ENCODE measurements at places on chromosomes 1 and 21.

DNA sequence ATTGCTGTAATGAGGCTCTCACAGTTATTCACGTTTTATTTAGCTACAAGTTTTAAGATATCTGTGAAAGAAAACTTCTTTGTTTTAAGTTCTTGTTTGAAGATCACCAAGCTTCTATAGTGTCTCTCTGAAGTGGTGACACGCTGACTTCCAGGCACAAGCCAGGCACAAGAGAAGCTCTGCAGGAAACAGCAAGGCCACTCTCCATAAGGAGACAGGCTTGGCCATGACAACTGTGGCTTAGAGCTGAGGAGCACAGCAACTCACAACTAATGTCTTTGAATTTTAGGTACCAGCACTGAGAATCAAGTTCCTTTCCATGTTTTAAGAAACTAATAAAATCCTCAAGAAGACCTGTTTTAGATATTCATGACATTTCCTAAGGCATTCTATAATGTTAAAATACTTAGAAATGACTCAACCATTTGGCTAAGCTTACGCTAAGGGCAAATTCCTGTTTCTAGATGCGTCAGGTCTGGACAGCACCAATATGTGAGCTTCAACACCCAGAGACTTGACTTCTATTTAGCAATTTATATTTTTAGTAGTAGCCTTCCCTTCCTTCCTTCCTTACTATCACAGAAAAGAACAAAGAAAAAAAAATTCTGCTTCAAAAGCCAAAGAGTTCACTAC, 40.2 kb downstream of the APP start:
- DNase-seq: no peak

- DNase-seq: no peak
Observed at GRCh38 chr1:175904808-175905207, 161.4 kb upstream of the TNR start.

GRCh38 chr1:222171005-222171404, 376.9 kb downstream of the HHIPL2 start:
- DNase-seq: peak; percentile 28

DNA sequence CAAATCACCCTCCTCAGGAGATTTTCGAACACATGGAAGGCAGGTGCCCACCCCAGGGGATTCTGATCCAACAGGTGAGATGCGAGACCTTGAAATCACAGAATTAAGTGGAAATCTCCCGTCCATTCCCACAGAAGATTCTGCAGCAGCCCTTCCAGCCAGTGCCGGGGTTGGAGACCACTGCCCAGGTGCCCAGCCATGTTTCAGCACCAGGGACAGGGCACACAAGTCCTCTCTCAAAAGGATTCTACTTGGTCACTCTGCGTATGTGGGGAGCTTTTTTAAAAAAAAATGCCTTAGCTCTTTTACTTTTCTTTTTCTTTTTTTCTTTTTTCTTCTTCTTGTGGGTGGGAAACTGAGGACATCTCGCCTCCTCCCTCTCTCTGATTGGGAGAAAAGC, 80.7 kb downstream of the VWA5B1 start:
- DNase-seq: no peak

DNA sequence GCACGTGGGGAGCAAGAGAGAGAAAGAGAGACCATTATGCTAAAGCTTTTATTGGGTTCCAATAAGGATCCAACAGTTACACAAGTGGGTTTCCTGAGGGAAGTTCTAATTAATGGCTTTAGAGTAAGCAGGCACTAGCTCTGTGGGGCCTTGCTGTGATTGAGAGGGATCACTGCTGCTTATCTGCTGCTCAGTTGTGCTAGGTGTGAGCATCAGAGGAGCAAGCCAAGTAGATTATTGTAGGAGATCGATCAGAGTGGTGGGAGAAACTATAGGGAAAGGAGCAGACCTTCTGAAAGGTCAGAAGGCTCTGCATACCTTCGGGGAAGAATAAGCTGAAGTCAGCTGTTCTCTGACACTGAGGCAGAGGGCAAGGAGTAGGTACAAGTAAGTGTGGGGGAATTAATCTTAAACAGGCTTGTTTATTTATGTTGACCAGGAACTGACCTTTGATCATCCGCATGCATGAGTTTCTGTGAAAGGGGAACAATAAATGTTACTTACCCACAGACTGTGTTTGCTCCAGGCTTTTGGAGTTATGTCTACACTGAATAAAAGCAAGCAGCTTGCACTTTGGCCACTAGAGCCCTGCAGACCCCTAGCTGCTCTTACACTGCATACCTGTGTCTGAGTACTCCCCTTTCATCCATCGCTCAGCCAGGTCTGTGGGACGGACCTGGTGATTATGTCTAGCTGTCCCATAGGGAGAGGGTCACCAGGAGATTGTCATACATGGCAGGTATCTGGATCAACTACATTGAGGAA, 89.7 kb downstream of the TNNI3K start:
- DNase-seq: no peak

DNA sequence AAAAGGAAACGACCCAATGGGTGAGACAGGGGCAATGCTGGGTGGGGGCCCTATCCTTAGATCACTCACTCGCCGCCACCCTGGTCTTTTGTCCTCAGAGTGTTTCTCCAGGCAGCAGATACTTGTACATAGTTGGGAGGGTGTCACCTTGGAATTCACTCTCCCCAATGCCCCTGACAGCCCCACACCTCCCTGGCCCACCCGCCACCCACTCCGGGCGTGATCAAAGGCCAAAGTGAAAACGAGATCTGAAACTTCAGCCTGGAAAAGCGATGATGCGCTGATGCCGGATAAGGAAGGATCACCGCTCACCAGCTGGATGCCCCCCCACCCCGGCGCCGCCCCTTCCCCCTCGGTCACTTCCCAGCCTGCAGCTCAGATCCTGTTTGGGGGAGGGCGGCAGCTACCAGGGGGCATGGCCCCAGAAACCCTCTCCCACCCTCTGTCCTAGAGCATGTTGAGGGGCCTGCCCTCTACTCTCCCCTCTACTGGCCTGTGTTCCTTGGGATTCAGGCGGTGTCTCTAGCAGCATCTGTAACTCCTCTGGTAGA, 33.6 kb upstream of the CASZ1 start:
- no peak for DNase-seq

- peak; percentile 59 for DNase-seq
Observed at GRCh38 chr1:30778154-30778978, 20.8 kb upstream of the LAPTM5 start.

DNA sequence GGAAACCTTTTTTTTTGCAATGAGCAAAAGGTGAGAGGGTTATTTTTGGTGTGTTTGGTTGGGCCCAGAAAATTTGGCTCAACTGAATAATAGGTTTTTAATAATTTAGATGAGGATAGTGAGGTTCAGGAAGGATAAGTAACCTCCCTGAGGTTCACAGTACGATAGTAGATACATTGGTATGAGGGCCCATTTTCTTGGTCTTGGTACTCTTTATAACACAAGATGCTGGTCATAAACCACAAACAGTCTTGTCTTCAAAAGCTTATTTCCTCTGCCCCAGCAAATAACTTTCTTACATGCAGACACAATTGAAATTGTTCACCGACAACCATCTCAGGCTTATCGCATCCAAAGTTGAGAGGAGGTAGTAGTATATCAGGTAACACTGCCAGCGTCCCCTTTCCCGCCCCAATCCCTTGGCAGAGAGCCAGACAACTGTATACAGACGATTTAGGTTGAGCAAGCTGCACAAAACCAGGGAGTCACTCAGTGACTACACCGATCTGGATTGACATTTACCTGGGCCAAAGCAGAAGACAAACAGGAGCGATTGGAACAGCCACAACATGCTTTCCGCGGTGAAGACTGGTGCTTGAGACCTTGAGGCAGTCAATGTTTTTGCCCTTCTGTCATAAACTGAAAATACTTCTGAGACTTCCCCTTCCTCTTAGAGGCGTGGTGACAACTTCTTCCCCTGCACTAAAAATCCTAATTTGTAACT, at the start of gene SLAMF6:
TSS of gene SLAMF6 (minus strand) at position 634 of the 724 bp plus-strand sequence. CDS start at position 571, 63 bp downstream.
- no peak for DNase-seq

GRCh38 chr21:35853321-35854239, 206.7 kb downstream of the SETD4 start:
- no peak for DNase-seq

DNA sequence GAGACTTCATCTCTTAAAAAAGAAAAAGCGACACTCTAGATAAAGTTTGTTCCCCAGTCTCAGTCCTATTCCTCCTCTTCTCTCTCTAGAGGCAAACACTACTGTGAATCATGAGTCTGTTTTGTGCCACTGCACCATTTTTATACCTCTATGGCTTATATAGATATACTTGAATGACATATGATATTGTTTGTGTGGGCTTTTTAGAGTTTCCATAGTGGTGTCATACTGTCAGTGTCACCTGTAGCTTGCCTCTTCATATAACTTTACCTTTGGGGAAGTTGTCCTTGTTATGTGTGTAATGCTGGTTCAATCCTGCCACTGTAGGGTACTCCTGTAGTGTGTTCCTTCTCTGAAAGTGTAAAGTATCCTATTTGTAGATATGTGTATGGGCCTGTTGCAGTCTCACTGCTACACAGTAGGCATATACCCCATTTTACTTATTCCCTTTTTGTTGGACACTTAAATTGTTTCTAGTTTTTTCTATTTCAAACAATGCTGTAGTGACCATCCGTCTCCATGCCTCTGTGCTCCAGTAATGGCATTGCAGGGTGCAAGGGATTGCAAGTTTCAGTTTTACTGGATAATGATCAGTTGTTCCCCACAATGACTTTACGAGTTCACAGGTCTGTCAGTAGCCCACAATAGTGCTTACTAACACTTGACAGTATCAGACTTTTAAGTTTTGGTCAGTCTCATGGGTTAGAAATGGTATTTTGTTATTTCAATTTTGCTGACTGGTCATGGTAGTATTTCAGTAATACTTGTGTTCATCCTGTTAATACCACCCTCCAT, 2.7 kb downstream of the PRMT2 start:
- no peak for DNase-seq

GRCh38 chr1:89809556-89809955, 11.3 kb upstream of the LRRC8D start:
- no peak for DNase-seq

GRCh38 chr1:2525572-2525919, 850 bp downstream of the PANK4 start:
- no peak for DNase-seq

GRCh38 chr21:36994501-36995158, 11.9 kb upstream of the RIPPLY3 start:
- DNase-seq: no peak

- DNase-seq: no peak
Observed at GRCh38 chr1:17351598-17352324, 20.2 kb upstream of the PADI6 start.
